ENCODE measurements at places on chromosomes 12 and 14.
A peak's percentile ranks its signal among the peaks of the same experiment; 100 is the strongest.

DNA sequence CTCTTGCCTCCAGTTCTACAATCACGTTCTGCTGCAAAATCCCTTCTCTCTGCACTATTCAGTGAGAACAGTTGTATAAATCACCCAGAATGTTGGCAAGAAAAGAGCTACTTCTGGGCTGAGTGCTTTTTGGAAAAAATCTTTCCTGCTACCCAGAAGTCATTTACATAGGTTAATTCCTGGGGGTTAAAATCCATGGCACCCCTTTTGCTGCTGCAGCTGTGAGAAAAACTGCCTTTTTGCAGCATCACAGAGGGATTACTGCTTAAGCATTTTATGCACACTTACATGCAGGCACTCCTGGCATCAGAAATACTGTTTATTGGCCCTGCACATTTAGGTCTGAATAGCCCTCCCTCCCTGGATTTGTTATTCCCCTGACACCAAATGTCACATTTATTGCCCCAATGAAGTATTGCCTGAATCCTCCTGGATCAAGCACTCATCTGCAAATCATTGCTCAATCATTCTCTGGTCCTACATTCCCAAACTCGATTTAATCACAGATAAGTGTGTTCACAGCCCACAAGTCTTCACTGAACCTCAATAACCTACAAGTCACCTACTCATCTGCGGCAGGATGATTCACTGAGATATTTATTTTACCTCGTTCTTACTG lies 43.1 kb upstream of the CCDC196 start:
- DNase-seq, result no peak

DNA sequence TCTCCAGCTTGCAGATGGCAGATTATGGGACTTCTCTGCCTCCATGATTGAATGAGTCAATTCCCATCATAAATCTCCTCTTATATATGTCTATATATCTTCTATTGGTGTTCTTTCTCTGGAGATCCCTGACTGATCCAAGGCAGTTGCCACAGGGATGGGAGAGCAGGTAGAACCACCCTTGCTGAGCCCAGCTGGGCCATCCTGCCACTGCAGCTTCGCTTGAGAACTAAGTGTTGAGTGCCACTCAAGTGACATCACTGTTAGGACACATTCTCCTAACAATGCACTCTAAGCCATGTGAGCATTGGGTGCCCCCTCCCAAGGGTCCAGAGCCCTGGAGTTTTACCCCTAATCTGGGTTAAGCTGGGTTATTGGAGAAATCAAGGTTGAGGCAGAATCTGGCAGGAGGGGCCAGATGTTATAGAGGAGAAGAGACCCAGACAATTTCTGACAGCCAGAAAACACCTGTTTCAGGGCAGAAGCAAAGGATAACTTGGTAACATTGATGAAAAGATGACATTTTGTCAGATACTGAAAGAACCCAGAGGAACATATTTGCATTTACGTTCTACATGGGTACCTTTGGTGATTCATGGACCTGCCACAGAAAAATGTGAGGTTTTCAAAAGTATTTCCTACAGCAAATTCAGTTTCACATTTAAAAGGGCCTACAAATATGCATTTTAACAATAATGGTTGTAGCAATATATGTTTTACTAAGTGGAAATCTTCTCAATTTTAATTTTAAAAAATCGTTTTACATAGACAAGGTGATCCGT lies 57.2 kb upstream of the MAX start:
- no peak for DNase-seq

GRCh38 chr14:58969951-58970751 lies 218.3 kb upstream of the DAAM1 start:
- no peak for DNase-seq

GRCh38 chr14:34750670-34751069 lies 36.3 kb upstream of the CFL2 start:
- DNase-seq, result no peak

GRCh38 chr14:53412819-53413675 lies 259.9 kb upstream of the DDHD1 start:
- no peak for DNase-seq

GRCh38 chr12:124236625-124237031 lies 58.3 kb upstream of the RFLNA start:
- no peak for DNase-seq

GRCh38 chr12:86697916-86698640 lies 441.9 kb upstream of the MGAT4C start:
- no peak for DNase-seq

DNA sequence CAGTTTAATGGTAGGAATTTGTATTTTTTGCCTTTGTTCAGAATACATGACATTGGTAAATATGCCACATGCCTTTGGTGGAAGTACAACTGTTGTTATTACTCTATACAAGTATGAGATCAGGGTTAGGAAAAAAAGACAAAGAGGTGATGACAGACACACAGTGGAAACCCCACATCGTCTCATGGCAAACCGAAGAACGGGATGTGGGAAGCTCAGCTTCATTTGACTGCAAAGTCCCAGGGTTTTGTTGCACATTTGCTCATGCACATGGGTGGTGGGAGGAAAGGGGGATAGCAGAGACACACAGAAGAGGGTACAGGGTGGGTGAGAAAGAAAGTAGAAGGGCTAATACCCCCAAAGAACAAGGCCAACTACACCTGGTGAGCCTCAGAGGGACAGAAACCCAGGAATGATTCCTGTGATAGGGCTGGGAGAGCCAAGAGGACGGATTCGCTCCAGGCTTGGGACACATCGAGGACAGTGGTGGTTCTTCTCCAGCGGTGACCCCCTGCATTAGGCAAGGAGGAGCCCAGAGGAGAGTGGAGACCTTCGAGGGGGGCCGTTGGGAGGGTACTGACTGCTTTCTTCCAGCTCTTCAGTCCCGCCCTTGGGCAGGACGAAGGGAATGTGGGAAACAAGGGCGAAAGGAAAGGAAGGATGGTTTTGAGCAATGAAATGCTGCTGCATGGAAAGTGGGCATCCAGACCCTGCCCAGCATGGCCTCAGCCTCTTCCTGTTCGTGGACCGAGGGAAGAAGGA lies 8.1 kb downstream of the VAMP1 start:
- DNase-seq, result no peak

GRCh38 chr14:26448181-26448855 lies 149.5 kb downstream of the NOVA1 start:
- DNase-seq, result no peak

GRCh38 chr14:100807496-100807895 lies 18.4 kb upstream of the MEG3 start:
- no peak for DNase-seq

GRCh38 chr12:106147956-106148355 lies 9.2 kb upstream of the NUAK1 start:
- DNase-seq, result peak; percentile 91

DNA sequence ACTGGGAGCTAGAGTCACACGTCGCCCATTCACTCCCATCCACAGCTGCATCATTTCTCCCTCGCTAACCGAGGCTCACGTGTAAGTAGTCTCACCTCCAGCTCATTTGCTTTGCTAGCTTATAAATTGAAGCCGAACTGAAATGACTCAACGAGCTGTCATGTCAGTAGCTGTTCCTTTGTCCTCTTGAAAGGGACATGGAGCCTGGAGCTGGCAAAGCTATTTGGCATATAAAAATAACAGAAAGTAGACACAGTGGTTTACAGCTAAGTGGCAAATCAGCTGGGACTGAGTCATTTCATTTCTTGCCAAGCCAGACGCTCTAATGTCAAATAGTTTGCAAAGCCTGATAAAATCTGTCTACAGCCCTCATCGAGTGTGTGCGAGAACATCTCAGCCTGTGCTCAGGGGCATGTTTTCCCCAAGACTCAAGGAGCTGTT lies 114.4 kb upstream of the TMEM233 start:
- DNase-seq, result no peak

DNA sequence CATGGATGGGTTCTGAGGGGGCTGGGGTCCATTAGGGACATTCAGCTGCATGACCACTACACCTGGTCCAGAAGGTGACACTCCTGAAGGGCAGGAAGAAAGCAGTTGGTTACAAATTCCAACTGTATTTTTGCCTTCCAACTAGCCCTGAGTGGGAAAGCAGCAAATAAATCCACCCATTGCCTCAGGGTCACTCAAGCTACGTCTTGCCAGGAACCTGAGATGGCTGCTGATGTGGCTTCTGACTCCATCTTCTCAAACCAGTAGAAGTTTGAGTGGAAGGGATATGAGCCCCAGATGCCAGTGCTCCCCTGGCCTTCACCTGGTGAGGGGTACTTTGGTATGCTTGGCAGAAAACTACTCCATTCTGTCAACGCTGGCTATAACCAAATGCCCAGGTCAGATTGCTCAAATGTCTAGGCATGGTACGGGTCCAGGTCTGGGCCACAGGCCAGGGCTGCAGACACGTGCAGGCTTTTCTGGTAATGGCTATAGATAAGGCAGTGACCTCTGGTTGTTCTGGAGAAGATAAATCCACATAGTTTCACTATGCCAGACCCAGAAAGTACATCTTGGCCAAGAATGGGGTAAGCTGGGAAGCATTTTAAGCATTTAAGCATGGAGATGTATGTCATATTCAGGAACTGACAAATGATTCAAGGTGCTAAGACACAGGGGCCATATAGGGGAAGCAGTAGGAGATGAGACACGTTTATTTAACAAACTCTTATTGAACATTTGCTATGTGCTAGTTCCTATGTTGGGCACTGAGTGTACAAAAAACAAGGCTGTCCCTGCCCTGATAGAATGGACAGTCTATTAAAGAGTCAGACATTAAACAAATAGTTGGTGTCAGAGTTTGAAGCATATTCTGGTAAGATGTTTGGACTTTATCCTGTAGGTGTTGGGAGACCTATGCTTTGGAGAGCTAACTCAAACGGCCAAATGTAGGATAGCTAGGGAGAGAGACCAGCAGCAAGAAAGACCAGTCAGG lies 8.3 kb upstream of the STAC3 start:
- DNase-seq, result no peak

GRCh38 chr14:58298477-58299400 lies at the start of gene ARID4A:
ARID4A (plus strand) TSS chr14:58298555; CDS start chr14:58299855, 1,300 bp downstream.
- DNase-seq, result peak; percentile 96

GRCh38 chr12:26987634-26988424 lies 26.4 kb downstream of the TM7SF3 start:
- DNase-seq, result no peak

GRCh38 chr14:73714656-73715081 lies 485 bp upstream of the PNMA1 start:
- DNase-seq, result no peak

DNA sequence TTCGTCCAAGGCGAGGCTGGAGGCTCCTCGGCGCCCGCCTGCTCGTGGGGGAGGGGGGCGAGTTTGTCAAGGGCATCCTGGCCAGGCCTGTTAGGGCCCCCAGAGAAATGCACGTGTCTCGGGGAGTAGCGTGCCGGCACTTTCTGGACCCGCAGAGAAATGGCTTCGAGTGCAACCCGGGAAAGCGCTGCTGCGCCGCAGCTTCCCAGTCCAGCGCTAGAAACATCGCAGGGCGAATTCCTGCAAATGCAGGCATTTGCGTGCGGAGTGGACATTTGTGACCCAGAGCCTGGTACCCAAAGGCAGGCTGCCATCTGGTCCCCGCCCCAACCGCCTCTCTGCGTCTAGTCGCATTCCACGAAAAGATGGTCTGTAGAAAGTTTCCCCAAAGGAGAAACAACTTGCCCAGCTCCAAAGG lies 756 bp downstream of the LGR5 start:
- no peak for DNase-seq
